ENCODE measurements at places on chromosomes 16 and 17.

GRCh38 chr17:52673791-52674190, 515.3 kb upstream of the CA10 start:
- DNase-seq, result no peak

DNA sequence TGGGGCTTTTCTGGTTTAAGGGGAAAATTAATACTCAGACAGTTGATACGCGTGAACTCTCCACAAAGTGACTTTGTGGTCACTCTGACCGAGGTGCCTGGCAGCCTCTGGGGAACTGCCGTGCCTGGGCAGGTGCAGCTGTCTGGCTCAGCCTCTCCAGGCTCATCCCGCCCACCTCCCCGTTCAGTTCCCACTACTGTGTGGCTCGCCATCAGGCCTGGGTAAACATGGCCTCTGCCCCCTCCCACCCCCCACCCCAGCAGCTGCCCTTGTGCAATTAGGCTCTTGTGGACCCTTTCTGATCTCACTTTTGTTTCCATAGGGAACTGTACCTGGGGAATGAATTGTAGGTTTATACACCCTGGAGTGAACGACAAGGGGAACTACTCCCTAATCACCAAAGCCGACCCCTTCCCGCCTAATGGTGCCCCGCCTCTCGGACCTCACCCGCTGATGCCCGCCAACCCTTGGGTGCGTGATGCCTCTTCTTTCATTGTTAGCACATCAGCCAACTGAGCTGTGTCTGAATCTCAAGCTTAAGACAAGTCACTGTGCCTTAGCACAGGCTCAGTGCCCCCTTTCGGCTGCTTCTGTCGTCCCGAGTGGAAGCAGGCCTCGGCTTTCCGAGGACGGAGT, 27.8 kb downstream of the ZC3H18 start:
- no peak for DNase-seq

DNA sequence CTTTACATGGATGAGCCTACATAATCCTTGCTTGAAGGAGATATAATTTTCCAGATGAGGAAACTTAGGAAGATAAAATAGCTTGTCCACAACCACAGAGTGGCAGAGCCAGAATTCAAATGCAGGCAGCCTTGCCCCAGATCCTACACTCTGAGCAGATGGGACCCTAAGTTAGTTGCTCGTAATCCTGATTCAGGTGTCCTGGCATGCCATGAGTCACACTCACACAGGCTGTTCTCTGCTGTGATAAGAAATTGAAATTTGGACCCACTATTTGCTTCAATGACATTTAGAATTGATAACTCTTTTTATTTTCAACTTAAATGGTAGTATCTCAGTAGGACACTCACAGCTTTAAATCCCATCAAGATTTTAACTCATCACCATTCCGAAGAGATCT, 150.7 kb upstream of the CACNG5 start:
- DNase-seq, result no peak

DNA sequence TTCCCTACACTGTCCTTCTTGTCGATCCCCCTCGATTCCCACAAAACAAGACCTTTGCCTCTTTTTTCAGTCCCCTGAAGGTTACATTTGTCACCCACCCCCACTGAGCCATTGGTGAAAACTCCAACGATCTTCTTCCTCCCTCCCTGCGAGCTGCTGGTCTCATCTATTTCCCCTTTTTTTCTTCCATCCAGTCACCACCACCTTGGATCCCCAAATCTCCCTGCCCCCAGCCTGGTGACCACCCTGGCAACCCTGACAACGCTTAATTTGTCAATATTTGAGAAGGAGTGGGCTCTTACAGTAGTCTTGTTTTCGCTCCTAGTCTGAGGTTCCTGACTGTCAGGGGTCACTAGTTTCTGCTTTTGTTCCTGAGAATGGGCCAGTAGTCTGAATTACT, 62.9 kb downstream of the SMPD3 start:
- DNase-seq, result no peak

- DNase-seq, result peak; percentile 90
Observed at GRCh38 chr17:68759343-68760140, 158.4 kb upstream of the FAM20A start.

- DNase-seq, result no peak
Observed at GRCh38 chr17:1322014-1322428, 42.6 kb downstream of the TRARG1 start.

GRCh38 chr16:89102481-89103073, 8.9 kb downstream of the ACSF3 start:
- DNase-seq, result no peak

- no peak for DNase-seq
Observed at GRCh38 chr17:42188749-42189650, 3.7 kb upstream of the HCRT start.

- DNase-seq, result no peak
Observed at GRCh38 chr17:62892870-62893338, 73.1 kb upstream of the TANC2 start.

GRCh38 chr17:1486802-1487695, 5.4 kb downstream of the MYO1C start:
- no peak for DNase-seq

DNA sequence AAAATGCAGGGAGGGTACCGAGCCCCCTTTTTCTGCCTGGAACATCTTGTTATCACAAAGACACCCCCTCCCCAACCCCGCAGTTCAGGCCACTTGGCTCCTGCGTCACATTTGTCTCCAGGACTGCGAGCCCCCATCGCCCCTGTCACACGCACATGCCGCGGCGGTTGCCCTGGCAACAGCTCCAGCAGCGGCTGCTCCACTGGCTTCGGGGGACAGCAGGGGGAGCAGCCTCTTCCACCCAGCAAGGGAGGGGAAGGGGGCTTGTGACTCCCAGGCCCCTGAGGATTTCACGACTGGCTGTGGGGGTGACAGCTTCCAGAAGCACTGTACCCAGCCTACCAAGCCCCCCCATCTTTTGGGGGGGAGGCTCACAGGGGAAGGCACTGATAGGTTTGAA, 2.6 kb downstream of the BAIAP3 start:
- no peak for DNase-seq

GRCh38 chr17:59311051-59311468, 20.4 kb upstream of the YPEL2 start:
- DNase-seq, result no peak

DNA sequence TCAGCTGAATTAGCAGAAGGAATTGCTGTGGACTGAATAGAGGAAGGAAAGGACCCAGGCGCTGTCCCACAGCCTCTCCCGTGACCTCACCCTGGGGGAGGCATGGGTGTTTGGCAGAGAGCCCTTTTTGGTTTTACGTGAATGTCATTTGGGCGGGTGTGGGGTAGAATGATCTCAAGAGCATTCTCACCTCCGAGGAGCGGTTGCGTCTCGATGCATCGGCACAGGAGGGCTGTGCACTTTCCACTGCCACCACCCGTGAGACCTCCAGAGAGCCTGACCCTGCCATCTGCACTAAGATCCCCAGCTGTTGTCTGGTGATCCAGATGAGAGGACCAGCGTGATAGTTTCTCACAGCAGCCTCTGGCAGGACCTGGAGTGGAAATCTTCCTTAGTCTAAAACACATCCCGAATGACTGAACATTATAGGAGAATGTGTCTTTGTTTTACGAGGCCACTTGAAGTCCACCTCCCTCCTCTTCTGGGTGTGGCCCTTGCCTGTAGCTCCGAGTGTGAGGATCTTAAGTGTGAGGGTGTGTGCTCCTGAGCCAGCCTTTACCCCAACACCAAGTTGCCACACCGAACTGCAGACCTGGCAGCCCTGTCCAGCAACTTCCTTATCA, 29.3 kb downstream of the FOXK2 start:
- no peak for DNase-seq

DNA sequence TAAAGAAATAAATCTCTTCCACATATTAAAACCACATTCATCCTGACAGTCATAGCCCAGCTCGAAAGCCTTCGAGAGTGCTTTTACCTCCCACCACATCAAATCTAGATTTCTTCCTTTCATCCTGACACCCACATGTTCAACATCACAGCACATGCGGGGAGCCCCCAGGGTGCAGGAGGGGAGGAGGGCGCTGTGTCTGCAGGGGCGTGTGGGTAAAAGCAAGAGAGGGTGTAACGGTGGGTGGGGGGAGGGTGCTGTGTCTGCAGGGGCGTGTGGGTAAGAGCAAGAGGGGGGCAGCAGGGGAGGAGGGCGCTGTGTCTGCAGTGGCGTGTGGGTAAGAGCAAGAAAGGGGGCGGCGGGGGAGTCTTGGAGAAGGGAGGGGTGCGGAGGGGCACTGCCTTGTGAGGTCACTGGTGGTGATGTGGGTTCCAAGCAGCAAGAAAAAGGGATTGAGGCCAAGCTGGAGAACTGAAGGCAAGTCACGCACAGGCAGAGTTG, 34.7 kb downstream of the ADCY9 start:
- DNase-seq, result no peak

DNA sequence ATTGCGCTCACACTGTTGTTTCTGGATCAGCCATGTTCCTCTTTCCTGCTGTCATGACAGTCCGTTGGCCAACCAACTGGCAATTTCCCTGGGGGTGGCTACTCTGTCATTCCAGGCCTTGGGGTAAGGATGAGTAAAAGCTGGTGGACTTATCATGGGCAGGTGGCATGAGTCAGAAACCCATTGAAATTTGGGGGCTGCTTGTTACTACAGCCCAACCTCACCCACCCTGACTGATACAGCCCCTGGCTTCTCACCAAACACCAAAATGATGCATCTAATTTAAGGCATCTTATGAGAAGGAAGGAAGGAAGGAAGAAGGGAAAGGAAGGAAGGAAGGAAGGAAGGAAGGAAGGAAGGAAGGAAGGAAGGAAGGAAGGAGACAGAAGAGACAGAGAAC, 53.9 kb upstream of the CRHR1 start:
- no peak for DNase-seq

DNA sequence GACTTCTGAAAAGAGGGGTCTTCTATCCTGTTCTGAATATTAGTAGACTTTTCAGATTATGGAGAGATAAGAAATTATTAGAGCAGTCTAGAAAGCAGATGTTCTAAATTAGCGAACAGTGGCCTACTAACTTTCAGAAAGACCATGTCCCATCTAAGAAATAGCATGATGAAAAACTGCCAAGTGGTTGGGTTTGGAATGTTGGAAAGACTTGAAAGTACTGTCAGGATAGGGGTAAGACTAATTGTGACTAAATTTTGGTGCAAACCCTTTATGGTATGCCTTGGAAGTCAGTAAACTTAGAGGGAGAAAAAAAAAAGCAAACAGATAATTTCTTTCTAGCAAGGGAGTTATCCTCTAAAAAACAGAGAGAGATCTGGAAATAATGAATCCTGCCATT, 41.1 kb downstream of the TANGO6 start:
- no peak for DNase-seq

- peak; percentile 94 for DNase-seq
Observed at GRCh38 chr17:59220328-59221158, at the start of gene GDPD1. Gene GDPD1, plus strand, starts transcription at chr17:59220511. Its CDS starts 99 bp downstream, at chr17:59220610.

DNA sequence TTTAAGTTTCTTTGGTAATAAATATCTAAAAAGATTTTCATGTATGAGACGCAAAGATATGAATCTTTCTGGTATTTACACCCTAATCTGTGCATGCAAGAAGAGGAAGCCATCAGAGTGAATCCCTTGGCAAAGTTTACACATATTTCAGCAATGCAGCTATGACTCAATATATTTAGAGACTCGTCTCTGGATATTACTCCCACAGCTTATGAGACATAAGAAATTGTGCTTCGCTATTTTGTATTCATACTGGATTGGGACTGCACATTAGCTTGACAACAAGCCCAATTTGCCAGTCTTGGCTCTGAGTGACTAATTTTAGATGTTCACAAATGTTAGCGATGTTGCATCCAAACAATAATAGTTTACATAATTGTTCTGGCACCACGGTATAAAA, 532.0 kb downstream of the CDH11 start:
- DNase-seq, result no peak

GRCh38 chr16:57061084-57061905, 31.1 kb upstream of the CPNE2 start:
- no peak for DNase-seq

DNA sequence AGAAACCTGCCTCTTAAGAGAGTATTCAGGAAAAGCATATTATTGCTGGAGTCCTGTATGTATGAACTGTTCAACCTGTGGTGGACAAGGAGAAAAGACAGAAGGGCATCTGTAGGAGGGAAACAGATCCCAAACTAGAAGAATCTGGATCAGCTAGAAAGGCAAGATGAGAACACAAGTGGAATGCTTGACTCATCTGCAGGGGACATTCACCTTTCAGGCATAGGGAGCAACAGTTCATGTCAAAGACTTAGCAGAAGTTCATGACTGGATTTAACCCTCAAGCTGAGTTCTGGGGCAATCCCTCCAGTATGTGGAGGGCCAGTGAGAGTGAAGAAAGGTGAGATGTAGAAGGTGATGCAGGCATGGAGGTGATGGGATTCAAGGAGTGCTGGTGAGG, 135.9 kb upstream of the DYNLRB2 start:
- DNase-seq, result no peak

- no peak for DNase-seq
Observed at GRCh38 chr17:10337976-10338375, 34.8 kb downstream of the MYH13 start.

GRCh38 chr17:37512442-37513068, 22.9 kb downstream of the DUSP14 start:
- DNase-seq, result no peak

DNA sequence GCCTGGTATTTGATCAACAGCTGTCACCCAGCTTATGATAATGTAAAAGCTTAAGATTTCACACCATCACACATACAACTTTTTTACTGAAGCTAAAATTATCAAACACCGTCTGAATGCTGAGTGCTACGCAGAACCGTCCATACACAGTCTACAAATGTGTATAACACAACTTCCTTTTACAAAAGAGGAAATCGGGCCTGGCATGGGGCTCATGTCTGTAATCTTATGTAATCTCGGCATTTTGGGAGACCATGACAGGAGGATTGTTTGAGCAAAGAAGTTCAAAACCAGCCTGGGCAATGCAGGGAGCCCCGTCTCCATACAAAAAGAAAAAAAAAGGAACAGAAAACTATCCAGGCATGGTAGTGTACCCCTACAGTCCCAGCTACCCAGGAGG, 19.6 kb upstream of the QRICH2 start:
- DNase-seq, result no peak

DNA sequence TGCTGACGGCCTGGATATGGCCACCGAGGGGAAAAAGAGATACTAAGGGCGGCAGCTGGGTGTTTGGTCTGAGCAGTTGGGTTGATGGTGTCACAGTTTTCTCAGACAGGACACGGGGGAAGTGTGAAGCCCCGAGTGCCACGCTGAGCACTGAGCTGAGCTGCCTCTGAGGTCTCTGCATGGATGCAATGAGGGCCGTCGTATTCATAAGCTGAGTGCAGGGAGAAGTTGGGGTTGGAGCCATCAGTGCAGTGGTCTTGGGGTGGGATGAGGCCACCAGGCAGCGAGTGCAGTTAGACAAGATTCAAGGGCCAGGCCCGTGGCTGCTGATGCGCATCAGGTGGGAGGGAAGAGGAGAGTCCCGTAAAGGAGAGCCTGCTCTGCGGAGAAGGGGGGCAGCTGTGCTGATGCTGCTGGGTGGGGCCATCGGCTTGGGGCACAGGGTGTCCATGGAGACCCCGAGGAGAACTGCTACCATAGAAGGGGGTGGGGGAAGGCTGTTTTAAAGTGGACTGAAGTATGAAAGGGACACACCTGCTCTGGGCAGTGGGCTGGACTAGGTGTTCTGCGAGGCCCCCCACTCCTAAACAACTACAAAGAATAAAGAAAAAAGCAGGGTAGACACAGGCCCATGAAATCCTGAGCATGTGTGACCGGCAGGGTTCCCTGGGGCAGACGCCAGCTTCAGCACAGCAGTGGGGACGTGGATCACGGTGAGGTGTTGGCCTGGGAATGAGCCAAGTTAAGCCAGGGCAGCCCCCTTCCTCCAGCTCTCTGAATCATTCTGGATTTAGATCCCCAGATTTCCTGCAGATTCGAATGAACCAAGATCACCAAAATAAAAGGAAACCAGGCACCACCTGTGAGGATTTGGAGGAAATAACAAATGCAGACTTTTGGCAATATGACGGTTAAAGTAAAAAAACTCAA, 19.7 kb downstream of the IL34 start:
- DNase-seq, result no peak
